ENCODE measurements at places on chromosomes 11 and 22.

- no peak for DNase-seq
These were observed 939 bp downstream of the ALX4 start for GRCh38 chr11:44308923-44309477.

- no peak for DNase-seq
These were observed 14.8 kb downstream of the SHISA8 start for GRCh38 chr22:41899992-41900651.

DNA sequence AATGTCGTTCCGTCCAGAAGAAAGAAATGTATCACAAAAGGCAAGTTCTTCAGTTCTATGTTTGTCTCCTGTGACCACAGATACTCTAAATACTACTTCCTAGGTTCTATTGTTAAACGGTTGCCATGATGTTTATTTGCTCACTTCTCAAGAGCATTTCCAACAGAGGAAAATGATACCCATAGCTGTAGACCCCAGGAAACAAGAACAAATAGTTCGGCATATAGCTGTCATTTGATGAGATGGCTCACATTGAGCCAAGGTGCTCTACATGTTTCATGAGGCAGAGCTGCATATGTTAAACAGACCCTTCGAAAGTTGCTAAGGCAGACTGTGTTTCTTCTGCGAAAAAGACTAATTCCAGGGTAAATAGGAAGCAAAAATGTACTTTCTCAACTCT is 15.4 kb upstream of the ANGPTL5 start:
- no peak for DNase-seq

GRCh38 chr11:126140926-126141280 is 70.5 kb downstream of the RPUSD4 start:
- DNase-seq = no peak

GRCh38 chr11:73189723-73190556 is 28.1 kb upstream of the P2RY2 start:
- DNase-seq = no peak

- no peak for DNase-seq
These were observed 131.0 kb downstream of the MORC2 start for GRCh38 chr22:30837531-30837930.

DNA sequence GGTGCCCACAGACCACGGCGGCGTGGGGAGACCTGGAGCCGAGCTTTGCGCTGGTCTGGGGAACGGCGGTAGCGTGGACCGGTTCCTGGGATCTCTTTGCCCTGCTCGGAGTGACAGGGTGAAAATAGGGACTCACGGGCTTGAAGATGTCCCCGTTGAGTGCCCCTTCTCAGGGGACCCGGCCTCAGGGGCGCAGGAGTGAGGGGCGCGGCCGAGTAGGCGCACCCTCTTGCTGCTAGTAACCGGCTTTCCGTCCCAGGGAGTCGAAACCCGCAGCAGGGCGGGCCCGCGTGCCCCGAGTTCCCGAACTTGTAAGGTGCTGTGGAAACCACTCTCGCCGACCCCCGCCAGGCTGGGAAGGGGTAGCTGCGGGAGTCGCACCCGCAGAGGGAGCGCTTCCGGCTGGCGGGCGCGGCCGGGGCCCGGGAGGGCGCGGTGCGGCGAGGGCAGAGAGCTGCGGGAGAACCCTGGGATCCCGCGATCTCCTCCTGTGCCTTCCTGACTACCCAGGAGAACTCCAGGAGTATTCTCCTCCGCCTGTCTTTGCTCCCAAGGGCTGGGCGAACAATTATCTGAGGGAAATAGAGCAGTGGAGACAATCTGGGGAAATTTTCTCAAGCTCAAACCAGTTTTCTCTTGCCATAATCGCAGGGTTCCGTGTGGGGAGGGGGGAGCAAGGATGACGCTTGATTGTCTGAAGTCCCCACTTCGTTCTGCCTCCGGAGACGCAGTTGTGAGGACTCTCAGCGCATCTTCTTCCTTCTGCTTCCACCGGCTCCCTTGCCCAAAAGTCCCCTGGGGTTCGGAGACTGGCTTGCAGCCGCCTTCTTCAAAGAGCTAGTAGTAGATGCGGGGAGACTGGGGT is 666 bp downstream of the NELL1 start:
- no peak for DNase-seq

GRCh38 chr22:39017596-39018365 is 3.1 kb upstream of the APOBEC3D start:
- DNase-seq = no peak

DNA sequence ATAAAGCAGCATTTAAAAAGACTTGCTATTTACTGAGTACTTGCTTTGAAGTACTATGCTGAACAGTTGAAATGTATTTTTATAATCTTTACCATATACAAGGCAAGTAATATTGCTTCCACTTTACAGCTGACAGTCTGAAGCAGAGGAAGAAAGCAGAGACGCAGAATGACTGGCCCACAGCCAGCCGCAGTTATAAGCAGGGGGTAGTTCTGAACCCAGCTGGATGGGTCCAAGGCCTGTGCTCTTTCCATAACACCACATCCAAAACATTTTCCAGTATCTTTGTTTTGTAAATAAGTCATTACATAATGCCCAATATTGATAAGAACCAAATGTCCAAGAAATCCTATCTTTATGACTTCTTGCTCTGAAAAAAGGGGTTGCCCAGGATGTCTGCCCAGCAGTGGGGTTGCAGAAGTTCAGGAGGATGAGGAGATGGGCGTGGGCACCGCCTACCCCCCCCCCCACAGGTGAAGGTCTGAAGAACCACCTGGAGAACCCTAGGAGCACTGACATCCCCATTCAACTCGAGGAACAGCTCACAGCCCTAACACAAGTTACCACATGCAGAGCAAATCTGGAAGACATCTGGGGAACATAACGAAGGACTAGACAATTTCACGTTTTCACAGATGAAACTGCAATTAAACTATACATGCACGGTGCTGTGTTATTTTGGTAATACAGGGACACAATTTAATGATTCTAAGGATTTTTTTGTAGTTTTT is 24.2 kb upstream of the YPEL1 start:
- DNase-seq = no peak
